ENCODE measurements at places on chromosomes 7 and 10.

DNA sequence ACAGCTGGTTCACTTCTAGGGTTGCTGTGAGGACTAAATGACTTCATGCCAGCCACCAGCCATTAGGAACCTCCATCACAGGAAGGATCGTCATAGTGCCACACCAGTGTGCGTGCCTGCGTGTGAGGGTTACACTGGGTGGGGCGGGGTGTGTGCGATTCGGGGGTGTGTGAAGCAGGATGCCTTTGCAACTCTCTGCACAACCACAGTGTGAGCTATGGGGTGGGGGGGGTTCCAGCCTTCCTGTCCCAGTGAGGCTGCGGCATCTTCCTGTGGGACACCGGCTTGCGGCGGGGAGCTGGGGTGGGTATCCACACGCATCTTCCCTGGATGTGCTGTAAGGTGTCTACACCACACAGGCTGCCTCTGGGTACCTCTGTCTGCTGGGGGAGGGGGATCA, 6.9 kb upstream of the ELFN1 start:
- peaks cover 16% of the 10 kb centered on the region for H3K4me1 ChIP-seq
- H3K4me3 ChIP-seq = peak overlapping the region; percentile 23
- no peak overlapping the region for H3K27ac ChIP-seq
- H3K36me3 ChIP-seq = peaks cover 2% of the 10 kb centered on the region
- DNase-seq = no peak

DNA sequence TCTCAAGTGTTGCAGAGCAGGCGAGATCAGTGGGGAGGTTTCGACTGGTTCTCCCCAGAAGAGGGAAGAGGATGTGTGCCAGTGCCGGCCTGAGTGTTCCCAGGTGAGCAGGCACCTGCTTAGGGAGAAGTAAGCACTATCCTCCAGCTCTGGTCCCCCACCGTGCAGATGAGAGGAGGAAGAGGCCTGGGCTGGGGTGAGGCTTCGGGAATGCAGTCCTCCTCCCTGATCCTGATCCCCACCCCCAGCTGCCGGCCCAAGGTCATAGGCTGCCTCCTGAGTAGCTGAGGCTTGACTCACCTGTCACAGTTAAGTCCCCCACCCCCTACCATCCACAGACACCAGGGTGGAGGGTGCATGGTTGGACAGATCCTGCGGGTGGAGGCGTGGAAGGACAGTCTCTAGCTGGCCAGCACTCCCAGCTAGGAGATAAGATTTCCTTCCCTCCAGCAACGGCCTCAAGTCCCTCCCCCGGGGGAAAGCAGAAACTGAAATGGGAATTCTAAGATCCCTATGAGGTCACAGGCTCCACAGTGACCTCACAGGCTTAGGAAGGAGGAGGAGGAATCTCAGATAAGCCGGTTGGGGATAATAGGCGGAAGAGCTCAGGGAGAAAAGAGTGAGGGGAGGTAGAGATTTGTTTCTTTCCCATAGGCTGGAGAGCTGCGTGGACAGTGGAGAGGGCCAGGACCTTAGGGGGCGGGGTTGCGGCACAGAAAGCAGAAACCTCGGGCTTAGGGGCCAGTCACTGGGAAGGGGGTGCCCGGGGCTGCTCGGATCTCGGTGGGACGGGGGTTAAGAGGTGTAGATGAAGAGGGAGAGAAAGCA, 1.0 kb downstream of the LRCH4 start:
- no peaks in the 10 kb centered on the region for H3K27me3 ChIP-seq
- peaks cover 5% of the 10 kb centered on the region for H3K36me3 ChIP-seq
- peaks cover 21% of the 10 kb centered on the region for H3K4me1 ChIP-seq
- H3K4me3 ChIP-seq = peak overlapping the region; percentile 100

GRCh38 chr10:8073691-8074416, 19.4 kb downstream of the GATA3 start:
- no peak for DNase-seq
- peaks cover 15% of the 10 kb centered on the region for H3K4me1 ChIP-seq
- H3K27ac ChIP-seq = peak overlapping the region; percentile 79
- no peak overlapping the region for H3K4me3 ChIP-seq
- peaks cover 17% of the 10 kb centered on the region for H3K36me3 ChIP-seq

- peak overlapping the region; percentile 20 for H3K27ac ChIP-seq
- H3K27me3 ChIP-seq = no peaks in the 10 kb centered on the region
- H3K4me1 ChIP-seq = peaks cover 77% of the 10 kb centered on the region
Measured at GRCh38 chr10:96578022-96578421, 8.8 kb downstream of the TM9SF3 start.

GRCh38 chr10:59805014-59805413, 51.8 kb upstream of the MRLN start:
- H3K27me3 ChIP-seq = no peaks in the 10 kb centered on the region
- H3K4me1 ChIP-seq = peaks cover 9% of the 10 kb centered on the region
- DNase-seq = no peak
- H3K36me3 ChIP-seq = peaks cover 8% of the 10 kb centered on the region
- H3K4me3 ChIP-seq = no peak overlapping the region

DNA sequence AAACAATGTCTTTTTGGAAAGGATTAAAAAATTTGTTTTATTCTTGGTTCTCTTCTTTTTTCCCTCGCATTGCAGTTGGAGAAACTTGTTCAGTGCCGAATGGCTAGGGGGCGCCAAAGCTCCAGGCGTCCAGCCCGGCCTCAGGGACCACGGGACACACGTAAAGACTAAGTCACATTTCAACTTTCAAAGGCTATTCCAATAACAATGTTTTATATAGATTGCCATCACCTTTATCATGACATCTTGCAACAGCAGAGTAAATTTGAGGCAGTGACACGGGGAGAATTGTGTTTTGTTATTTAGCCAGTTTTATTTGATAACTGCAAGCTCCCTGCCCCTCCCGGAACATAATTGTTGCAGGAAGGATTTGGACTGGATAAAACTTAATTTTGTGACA, 2.2 kb upstream of the IGFBP3 start:
- peak overlapping the region; percentile 66 for H3K4me3 ChIP-seq
- peaks cover 45% of the 10 kb centered on the region for H3K27me3 ChIP-seq
- peaks cover 28% of the 10 kb centered on the region for H3K4me1 ChIP-seq
- H3K27ac ChIP-seq = no peak overlapping the region
